ENCODE measurements at places on chromosomes 1 and 21.

DNA sequence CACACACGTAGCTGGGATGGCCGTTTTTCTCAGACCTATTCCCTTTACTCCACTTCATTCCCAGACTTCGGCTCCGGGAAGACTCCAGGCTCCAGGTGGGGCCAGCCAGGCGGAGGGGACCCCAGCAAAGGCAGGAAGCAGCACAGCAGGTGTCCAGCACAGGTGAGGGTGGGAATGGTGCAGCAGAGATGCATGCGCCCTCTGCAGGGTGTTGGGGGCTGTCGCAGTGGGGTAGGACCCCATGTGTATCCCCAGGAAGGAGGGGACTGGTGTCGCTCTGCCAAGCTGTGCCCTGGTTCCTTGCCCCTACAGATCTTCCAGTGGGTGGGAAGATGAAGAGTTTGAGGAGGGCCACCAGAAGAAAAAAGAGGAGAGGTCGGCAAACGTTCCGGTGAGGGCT lies 5.3 kb downstream of the TTC24 start:
- DNase-seq, result no peak

- DNase-seq, result no peak
Observed at GRCh38 chr1:171420810-171421209, 64.5 kb upstream of the PRRC2C start.

GRCh38 chr1:40618108-40618507 lies 47.4 kb downstream of the RIMS3 start:
- DNase-seq, result no peak

GRCh38 chr1:220889333-220889732 lies 10.1 kb downstream of the HLX start:
- DNase-seq, result no peak

DNA sequence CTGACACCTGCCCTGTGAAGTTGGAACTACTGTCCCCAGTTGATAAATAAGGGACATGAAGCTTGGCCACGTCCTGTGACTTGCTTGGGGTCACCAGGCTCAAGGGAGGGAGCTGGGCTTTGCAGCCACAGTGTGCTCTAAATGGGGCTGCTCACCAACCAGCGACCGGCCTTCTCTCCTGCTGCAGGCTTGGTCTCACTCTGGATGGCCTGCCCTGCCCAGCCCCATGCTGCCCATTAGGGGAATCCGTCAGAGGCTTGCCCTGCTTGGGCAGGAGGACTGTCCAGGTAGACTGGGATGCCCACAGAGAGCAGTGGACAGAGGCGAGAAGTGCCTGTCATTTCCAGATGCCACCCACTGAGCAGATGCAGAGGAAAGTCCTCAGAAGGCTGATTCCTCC lies 1.2 kb upstream of the CENPS start:
- no peak for DNase-seq

DNA sequence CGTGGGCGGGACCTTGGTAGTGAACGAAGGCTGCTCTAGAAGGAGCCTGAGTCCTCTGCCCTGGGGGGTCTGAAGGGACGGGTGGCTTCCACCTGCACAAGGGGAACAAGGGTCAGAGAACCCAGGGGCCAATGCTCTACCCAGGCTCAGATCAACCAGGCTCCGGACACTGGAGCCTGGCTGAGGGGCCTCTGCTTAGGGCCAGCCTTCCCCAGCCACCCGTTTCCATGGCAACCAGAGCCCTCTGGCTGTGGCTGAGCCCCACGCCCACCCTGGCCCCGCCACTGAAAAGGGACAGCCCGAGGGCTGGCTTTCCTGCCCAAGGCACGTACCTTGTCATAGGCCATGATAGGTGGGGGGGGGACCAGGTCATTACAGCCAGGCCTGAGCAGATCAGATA lies 724.6 kb downstream of the PTPRU start:
- DNase-seq, result no peak

DNA sequence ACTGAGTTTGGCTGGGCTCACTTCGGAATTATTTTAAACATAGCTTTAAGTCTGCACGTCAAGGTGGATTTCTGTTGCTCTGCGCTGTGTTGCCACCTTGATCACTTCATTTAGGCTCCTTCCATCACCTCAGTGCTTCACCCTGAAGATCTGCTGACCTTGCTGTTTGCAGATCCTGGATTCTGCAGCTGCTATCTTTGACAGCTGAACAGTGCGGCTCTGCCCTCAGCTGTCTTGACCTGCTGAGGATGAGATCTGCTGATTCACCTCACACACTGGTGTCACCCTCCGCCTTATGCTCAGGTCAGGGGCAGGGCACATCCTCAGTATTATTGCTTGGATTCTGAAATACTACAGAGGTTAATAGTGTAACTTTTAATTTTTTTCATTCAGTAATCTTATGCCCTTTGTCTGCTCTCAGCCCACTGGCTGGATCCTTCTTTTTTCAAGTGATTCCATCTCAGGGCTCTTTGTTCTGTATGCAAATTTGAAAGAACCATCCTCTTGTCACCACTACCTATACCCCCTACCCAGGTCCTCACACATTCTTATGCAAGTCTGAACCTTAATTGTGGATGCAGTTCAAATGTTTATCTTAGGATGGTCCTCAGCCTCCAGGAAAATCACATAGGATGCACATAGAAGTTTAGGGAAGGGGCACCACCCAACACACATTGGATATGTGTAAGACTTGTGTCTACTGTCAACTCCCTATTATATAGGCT lies 364.0 kb downstream of the OLFM3 start:
- no peak for DNase-seq

DNA sequence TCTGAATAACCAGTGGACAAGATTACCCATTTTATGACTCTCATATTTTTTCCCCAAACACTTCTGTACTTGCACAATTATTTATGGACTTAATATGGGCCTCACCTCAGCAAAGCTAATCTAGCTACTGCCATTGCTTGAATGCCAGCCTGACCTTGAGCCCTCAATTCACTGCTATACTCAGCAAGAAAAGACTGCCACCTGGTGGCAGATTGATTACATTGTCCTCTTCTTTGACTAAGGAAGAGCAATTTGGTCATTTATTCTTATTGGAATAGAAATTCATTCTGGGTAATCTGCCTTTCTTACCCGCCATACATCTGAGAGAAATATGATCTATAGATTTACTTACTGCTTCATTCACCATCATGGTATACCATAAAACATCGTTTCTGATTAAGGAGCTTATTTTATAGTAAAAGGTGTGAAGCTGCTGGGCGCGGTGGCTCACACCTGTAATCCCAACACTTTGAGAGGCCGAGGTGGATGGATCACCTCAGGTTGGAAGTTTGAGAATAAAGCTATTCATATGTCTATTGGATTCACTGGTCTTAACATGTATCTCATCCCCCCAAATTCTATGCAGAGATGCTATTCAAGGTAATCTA lies 32.9 kb upstream of the DIPK1A start:
- DNase-seq, result peak; percentile 38

DNA sequence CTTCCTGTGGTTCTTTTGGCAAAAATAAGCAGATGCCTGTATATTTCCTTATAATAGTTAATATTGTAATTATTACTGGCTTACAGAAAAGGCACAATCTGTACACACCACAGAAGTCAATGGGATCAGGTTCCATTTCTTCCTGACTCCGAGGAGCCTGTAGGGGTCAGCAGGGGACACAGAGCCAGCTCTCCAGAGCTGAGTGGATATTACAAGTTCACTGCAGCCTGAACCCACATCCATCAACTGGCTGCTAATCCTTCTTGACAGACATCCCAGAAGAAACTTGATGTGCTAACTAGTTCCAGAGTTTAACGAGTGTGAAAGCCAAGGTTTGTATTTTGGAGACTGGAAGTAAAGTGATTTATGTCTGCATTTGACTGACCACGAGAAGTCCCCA lies 203.8 kb downstream of the LMX1A start:
- DNase-seq, result no peak

GRCh38 chr1:230377851-230378250 lies 48.3 kb downstream of the PGBD5 start:
- DNase-seq, result no peak

- DNase-seq, result no peak
Observed at GRCh38 chr1:172940174-172940855, 110.4 kb downstream of the TNFSF18 start.

GRCh38 chr1:212484701-212485570 lies 52.2 kb downstream of the NENF start:
- no peak for DNase-seq

DNA sequence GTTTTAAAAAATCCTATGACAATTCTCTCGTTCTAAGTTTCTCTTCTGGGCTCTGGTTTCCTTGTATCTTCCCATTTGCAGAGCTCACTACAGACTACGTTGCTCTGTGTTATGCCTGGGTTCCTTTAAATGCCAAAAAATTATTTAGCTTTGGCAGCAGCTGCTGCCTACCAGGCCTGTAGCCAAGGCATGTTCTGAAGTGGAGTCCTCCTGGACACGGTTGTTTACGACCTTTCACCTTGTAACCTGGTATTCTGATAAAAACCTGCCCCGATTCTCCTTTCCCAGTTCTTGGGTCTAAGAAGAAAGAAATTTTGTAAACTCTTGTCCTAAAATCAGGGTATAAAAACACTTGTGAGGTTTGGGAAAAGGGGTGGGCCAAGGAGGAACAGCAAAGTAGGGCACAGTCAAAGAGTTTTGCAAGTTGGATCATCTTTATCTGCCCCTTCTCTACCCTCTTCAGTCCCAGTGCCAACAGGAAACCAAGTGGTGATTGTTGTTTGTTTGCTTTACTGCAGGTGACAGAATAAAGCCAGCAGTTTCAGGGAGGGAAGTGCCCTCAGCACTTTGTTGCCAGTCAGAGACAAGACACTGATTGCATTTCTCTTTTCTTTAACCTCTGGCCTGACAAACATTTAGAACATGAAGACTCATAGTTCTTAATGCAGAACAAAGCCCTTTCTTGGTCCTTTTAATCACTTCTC lies 3.1 kb upstream of the TXNIP start:
- DNase-seq, result no peak

DNA sequence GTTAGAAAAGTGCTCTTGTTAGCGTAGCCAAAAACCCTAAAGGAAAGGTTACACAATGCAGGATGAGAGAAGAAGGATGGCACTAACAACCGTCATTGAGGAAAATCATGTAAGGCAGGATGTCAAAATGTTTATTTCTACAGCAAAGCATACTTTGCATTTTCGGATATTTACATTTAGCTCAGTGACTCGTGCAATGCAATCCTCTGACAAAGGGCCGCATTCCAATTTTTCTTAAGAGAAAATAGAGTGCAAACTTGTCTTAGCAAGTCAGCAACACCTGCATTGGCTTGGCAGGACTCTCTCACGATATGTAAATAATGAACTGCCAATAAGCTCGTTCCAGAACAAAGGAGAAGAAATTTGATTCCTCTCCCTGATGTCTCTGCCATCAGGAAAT lies 33.3 kb downstream of the TIAM1 start:
- no peak for DNase-seq

DNA sequence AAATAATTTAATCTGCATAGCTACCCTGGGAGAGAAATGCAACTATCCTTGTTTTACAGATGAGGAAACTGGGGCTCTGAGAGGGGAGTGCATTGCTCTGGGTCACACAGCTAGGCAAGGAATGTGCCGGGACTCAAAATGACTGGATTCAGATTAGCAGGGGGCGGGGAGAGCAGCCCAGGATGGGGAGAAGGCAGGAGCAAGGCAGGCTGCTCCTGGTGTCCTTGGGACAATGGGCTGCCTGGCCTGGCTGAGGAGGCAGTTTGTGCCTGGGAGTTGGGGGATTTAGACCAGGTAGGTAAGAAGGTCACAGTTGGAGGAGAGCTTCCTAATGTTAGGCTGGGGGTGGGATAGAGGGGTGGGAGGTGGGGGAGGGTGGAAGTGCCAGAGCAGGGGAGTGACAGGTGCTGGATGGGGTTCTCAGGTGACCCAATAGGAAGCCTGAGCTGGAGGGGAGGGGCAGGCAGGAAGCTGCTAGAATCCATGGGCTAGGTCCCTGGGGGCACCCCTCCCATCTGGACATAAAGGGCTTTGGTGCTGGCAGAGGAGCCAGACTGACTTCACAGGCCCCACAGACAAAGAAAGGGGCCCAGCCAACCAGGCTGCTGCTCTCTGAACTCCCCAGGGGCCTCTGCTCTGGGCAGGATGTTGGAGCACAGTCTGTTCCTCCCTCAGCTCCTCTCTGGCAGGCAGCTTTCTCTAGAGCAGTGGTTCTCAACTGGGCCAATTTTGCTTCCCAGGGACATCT lies 29.0 kb downstream of the TRIM62 start:
- no peak for DNase-seq

DNA sequence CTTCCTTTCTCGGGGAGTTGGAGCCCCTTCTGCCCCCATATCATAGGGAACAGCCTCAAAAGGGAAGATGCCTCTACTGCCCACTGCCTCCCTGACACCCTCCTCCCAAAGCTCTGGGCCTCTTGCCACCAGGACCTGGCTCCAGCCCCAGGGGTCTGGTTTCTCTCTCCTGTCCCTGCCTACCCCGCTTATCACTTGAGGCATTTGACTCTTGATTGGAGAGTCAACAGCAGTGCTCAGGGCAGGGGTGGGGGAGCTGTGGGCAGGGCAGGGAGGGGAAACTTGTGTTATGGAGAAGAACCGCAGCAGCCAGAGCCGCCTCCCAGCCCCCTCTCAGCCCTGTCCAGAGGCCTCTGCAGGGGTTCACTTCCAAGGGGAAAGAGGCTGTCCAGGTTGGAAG lies 573 bp downstream of the TRIM63 start:
- DNase-seq, result no peak

DNA sequence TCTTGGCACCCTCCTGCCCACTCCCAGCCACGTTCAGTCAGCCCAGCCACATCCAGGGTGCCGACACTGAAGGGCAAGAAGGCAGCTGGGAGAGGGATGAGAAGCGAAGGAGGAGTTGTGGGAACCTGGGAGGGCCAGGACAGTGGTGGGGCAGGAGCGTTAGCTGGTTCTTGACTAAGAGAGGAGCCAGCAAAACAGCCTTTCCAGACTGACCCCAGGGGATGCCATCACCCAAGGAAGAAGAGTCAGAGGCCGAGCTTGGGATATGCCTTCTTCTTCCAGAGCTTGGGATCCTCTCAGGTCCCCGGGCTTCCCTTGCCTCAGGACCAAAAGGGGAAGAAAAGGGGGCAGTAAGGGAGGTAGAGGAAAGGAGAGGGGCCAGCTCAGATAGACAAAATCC lies 7.2 kb downstream of the INKA2 start:
- DNase-seq, result no peak

DNA sequence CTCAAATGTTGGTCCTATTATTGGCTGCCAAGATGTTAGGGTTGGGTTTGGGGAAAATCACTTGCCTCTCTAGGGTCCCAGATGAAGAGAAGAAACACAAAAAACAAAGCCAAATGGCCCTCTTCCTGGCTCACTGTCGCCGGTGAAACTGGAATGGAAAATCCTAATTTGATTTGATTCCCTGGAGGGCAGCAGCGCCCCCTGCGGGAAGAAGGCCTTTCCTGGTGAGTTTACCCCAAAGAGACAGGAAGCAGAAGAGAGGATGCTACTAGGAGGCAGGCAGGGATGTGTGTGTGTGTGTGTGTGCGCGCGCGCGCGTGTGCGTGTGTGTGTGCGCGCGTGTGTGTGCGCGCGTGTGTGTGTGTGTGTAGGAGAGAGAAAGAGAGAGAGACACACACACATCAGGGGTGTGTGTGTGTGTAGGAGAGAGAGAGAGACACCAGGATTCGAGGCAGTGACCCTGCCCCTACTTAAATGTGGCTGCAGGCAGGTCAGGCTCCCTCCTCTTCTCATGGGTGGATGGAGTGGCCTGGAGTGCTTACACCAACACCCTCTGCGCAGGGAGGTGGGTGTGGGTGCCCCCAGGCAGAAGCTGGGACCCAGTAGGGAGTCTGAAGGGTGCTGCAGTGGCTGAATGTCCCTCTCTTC lies 3.1 kb upstream of the SELENON start:
- peak; percentile 55 for DNase-seq

Measured in GDM1 (cell line).